ENCODE measurements at places on chromosomes 2 and 18. TPM values are rescaled to one million over a fixed set of nuclear protein-coding genes. Genes with fewer than 3 reads are reported as not detected.

DNA sequence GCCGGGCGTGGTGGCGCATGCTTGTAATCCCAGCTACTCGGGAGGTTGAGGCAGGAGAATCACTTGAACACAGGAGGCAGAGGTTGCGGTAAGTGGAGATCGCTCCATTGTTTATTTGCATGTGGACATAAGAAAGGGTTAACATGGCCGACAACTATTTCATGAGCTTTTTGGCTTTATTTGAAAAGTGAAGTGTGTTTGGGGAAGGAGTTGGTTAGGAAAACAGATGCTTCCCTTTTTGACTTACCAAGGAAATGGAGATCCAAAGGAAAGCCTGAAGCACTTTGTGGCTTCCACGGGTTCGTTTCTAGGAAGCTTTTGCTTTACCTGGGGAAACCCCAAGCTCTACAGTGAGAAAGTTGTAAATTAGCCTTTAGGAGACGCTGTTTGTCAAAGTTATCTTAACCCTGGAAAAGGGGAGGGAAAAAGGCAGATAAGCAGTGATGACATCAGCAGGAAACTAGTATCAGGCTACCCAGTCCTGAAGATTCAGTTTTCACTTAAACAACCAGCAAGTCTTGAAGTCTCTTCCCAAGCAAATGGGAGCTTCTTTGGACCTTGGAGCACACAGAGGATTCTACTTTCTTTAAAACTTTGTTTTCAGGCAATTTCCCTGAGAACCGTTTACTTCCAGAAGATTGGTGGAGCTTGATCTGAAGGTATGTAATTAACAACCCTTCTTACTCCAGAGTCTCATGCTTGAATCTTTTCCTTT is at the start of gene CASP10:
Gene CASP10, plus strand, starts transcription at position 492 of the 715 bp plus-strand sequence. CDS start 2,637 bp downstream, outside the sequence.
- peaks cover 10% of the 10 kb centered on the region for H3K4me1 ChIP-seq
- H3K4me3 ChIP-seq = peak within 1 kb of the TSS; percentile 91
- H3K36me3 ChIP-seq = peaks cover 42% of the 10 kb centered on the region
- H3K27ac ChIP-seq = peak within 1 kb of the TSS; percentile 94

DNA sequence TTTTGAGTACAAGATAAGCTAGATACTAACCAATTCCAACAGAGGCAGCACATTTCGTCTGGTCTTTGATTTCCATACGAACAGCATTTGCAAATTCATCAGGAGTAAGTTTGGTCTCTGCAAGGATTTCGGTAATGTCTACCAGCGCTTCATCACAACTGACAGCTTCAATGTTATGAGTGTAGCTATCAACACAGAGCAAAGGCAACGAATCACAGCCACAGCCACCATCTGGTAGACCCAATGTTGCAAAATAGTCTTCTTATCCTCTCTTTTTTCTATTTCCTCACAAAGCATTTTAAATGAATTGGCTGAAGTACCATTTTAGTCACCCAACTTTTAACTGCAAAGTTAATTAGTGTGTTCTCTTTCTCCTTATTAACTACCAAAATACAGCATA is 68.3 kb downstream of the REV1 start:
- H3K4me1 ChIP-seq = no peaks in the 10 kb centered on the region
- H3K4me3 ChIP-seq = no peak overlapping the region
- no peaks in the 10 kb centered on the region for H3K27me3 ChIP-seq
- no peak for DNase-seq

DNA sequence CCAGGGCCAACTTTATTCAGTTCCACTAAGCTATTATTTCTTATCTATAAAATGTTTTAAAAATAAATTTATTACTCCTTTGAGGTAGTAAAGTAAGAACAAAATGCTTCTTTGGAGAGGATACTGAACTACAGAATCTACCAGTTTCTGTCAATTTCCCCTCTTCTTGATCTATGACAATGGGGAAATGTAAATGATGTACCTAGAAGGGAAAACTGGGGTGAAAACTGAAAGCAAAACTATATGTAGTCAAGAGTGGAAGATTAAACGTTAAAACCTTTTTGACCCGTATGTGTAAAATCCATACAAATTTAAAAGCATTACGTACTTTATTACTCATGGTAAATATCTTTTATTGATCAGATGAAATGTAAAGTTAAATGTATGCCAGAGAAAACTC is 1287.8 kb upstream of the TMEFF2 start:
- H3K4me1 ChIP-seq = no peaks in the 10 kb centered on the region
- no peak overlapping the region for H3K4me3 ChIP-seq
- H3K27ac ChIP-seq = no peak overlapping the region

Gene ADD2
- 0.14 TPM for total RNA-seq

Gene ALPP
- total RNA-seq = not detected

Gene IL1R1
- 8.7 TPM for total RNA-seq

Gene CHN1
- 1.3 TPM for total RNA-seq

All from Calu3 (cell line).